DMS53 (cell line): ENCODE measurements at places on chromosomes 2 and 18.
A peak's percentile ranks its signal among the peaks of the same experiment; 100 is the strongest.

- DNase-seq, result peak; percentile 78
Measured at GRCh38 chr18:43893001-43893637, 615.8 kb upstream of the SYT4 start.

- no peak for DNase-seq
Measured at GRCh38 chr18:76384861-76385680, 110.0 kb downstream of the ZNF516 start.

DNA sequence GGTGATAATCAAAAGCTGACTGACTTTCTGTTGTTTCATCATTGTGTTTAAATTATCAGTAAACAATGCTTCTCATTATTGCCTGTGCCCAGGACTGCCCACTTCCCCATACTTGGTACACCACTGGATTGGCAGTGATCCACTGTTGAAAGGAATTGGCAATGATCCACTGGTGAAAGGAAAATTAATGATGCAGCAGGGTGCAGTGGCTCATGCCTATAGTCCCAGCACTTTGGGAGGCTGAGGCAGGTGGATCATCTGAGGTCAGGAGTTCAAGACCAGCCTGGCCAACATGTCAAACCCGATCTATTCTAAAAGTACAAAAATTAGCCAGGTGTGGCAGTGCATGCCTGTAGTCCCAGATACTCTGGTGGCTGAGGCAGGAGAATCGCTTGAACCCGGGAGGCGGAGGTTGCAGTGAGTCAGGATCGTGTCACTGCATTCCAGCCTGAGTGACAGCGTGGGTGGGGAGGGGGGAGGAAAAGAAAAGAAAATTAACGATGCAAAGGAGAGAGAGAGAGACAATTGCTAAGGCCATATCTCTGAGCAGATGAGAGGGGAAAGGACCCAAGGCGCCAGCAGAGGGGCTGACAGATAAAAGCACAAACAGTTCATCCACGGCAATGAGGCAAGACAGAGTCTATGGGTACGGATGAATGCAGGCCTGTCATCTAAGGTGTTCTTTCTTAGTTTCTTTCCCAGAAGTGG, 10.2 kb upstream of the GTF2A1L start:
- no peak for DNase-seq

- no peak for DNase-seq
Measured at GRCh38 chr18:70028084-70028483, 80.4 kb upstream of the CD226 start.

DNA sequence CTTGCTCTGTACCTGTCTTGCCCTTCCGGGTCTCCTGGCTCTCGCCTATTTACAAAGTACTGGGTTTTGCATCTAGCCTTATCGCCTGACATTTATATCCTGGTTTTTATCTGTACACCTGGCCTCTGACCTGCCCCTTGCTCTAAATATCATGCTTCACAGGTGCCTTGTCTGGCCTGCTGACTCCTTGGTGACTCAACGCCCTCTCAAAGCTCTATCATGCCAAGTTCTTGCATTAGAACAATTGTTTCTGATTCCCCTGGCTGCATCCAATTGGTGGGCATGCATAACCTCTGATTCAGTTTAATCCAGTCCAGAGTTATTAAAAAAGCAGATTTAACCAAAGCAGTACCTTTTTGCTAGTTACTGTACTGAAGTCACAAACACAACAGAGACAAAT, 113.9 kb upstream of the CCDC68 start:
- DNase-seq, result peak; percentile 27

GRCh38 chr2:4098137-4098536, 394.8 kb downstream of the DCDC2C start:
- DNase-seq, result no peak

- no peak for DNase-seq
Measured at GRCh38 chr18:23412351-23412964, 40.6 kb upstream of the RIOK3 start.

- DNase-seq, result peak; percentile 62
Measured at GRCh38 chr18:25678221-25678620, 326.3 kb upstream of the ZNF521 start.

- no peak for DNase-seq
Measured at GRCh38 chr2:191626497-191627151, 51.3 kb upstream of the NABP1 start.

DNA sequence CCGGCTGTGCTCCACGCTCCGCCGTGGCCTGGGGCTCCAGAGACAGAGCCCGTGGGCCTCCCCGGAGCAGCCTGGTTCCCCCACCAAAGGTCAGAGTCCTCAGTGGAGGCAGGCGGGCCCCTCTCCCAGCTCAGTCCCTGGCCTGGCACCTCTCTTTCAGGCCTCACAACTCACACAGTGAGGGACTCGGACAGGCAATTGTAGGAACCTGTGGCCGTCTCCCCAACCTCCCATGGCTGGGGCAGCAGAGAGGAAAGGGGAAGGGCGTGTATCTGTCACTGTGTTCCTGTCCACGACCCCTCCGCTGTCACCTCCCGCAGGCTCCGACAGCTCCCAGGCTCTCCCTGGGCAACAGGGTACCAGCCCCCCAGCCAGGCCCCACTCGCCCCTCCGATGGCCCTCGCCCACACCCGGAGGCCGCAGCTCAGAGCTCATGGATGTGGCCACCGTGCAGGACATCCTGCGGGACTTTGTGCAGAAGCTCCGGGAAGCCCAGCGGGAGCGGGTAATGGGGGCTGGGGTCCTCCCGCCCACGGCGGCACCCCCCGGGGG, 32.4 kb upstream of the SNED1 start:
- DNase-seq, result no peak

GRCh38 chr2:134866498-134867099, 28.2 kb downstream of the ACMSD start:
- DNase-seq, result peak; percentile 0

DNA sequence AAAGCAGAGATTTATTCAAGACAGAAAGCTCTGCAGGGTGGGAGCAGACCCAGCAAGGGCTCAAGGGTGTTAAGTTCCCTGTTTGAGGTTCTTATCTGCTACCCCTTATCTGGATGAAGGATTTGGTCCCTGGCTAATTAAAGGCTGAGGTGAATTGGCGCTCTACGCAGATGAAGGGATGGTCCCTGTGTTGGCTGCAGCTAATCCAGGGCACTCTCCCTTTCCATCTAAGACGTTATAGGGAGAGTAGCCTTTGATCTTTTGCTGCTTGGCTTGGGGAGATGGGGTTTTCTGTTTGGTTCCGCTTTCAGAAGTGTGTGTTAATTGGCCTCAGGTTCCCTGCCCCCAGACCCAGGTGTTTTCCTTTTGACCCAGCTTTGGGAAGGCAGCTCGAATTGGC, 17.0 kb downstream of the FAM228A start:
- no peak for DNase-seq

- DNase-seq, result peak; percentile 95
Measured at GRCh38 chr2:10302479-10303180, at the start of gene HPCAL1. TSS of gene HPCAL1 (plus strand) at chr2:10302904. CDS start at chr2:10419758, 116,854 bp downstream.

DNA sequence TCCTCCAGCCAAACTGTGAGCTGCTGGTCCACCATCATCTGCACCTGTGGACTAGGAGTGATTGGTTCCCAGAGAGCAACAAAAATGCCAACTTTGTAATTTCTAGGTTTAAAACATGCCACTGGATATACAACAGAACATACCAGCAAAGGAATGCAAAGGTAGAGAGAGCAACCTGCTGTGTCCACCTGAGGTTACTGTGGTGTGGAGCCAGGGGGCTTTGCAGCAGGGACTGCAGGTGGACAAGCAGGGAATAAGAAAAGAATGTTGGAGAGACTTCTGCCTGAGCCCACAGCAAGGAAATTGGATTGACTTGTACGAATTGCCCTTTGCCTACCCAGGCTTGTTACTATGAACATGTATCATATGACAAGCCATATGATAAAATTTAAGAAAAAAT, 345.2 kb upstream of the SPHKAP start:
- DNase-seq, result no peak

GRCh38 chr2:69494126-69494525, 56.9 kb upstream of the NFU1 start:
- peak; percentile 23 for DNase-seq

GRCh38 chr2:113922784-113923183, 32.9 kb downstream of the ACTR3 start:
- DNase-seq, result no peak

- peak; percentile 63 for DNase-seq
Measured at GRCh38 chr2:35035883-35036282, 1319.7 kb upstream of the CRIM1 start.

DNA sequence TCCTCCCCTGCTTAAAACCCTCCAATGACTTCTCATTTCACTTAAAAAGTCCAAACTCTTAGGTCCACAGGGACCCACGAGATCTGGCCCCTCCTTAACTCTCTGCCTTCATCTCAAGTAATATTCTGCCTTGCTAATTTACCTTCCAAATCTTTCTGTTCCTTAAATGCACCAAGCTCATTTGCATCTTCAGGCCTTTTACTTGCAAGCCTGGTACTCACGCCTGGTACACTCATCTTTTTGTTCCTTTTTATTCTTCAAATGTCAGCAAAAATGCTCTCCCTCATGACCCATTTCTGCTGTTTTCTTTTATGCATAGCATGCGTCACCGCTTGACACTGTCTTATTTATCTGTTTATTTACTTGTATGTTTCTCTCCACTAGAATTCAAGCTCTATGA, 2.7 kb upstream of the WIPF1 start:
- no peak for DNase-seq

- peak; percentile 49 for DNase-seq
Measured at GRCh38 chr2:223060201-223060825, 8.3 kb downstream of the KCNE4 start.

GRCh38 chr2:72143441-72144273, 4.0 kb downstream of the CYP26B1 start:
- DNase-seq, result peak; percentile 71

DNA sequence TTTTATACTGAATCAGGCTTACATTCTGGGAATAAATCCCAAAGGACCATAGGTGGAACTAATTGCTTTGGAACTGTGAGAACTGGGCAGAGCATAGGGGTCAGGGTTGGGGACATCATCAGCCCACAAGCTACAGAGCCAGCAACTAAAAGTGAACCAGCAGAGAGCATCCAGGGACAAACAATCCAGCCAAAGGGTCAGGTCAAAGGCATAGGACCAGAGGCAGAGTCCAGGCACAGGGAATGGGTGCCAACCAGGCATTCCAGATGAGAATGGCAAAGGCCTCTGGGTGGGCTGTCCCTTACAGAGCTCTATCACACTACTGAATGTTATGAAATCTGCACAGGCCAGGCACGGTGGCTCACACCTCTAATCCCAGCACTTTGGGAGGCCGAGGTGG, 12.3 kb upstream of the DNER start:
- no peak for DNase-seq
